ENCODE measurements at places on chromosomes 6 and 20. TPM values are rescaled to one million over a fixed set of nuclear protein-coding genes. Genes with fewer than 3 reads are reported as not detected.

APCDD1L gene
- 1.7 TPM for polyA plus RNA-seq

TRIM31 gene
- not detected for polyA plus RNA-seq

PPP1R3G gene
- polyA plus RNA-seq: 0.39 TPM

HSPA1L gene
- 0.99 TPM for polyA plus RNA-seq

CCDC170 gene
- 0.12 TPM for polyA plus RNA-seq

PDYN gene
- polyA plus RNA-seq: not detected

RIPOR2 gene
- polyA plus RNA-seq: 36.3 TPM

TMC2 gene
- not detected for polyA plus RNA-seq

BPIFB1 gene
- polyA plus RNA-seq: not detected

TRIM15 gene
- not detected for polyA plus RNA-seq

UCKL1 gene
- polyA plus RNA-seq: 24.0 TPM

LCA5 gene
- 2.5 TPM for polyA plus RNA-seq

CAP2 gene
- 84.4 TPM for polyA plus RNA-seq

NRN1 gene
- 1.0 TPM for polyA plus RNA-seq

Data from BJ (cell line).